Kidney (tissue), 22 donors: ENCODE measurements at places on chromosomes 5 and 9. TPM values are rescaled to one million over a fixed set of nuclear protein-coding genes. Genes with fewer than 3 reads are reported as not detected.
A peak's percentile ranks its signal among the peaks of the same experiment; 100 is the strongest.

FST gene
- polyA plus RNA-seq, result 0.45 TPM

BAAT gene
- polyA plus RNA-seq, result 0.15 TPM

- no peak for DNase-seq
Observed at GRCh38 chr5:131757830-131758519, 38.8 kb downstream of the FNIP1 start.

GRCh38 chr5:63081402-63081801 lies 502.8 kb downstream of the LRRC70 start:
- no peak for DNase-seq

DNA sequence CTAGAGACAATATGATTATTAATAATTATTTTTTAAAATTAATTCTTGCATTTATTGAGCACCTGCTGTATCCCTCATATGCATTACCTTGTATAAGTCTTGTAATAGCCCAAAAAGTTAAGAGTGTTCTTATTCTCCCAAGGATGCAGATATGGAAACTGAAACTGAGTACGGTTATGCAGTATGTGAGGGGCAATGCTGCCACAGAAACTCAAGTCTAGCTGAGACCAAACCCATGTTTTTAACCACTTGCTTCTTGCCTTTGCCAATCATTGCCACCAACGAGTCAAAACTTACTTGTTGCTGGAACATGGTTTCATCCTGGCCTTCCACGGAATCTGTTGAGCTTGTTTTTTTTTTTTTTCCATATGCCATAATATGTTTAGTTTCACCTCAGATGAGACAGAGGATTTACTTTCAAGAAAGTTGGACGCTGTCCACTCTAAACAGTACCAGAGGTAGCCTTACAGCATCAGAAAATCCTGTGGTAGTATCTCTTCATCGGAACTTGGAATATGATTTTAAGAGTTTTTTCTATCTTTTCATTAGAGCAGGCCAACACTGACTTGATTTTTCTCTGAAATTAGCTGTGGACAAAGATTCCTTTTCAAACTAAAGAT lies 27.9 kb downstream of the DOCK8 start:
- DNase-seq, result no peak

DNA sequence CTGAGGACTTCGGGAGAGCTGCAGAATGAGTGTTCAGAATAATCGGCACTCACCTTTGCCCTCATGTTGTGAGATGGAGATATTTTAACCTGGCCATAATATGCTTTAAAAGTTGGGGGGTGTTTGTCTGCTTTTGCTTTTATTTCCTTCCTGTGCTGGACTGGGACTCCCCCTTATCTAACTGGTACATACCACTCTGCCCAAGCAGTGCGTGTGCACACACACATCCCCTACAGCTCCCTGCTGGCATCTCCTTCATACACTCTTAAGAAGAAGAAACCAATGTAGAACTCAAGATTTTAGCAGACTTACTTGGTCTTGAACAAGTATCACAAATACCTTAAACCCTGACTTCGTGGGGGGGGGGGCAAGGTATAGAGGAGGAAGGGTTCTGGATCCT lies 146.2 kb upstream of the DMRT1 start:
- DNase-seq, result no peak

- no peak for DNase-seq
Observed at GRCh38 chr5:39379693-39380092, 15.4 kb upstream of the C9 start.

DNA sequence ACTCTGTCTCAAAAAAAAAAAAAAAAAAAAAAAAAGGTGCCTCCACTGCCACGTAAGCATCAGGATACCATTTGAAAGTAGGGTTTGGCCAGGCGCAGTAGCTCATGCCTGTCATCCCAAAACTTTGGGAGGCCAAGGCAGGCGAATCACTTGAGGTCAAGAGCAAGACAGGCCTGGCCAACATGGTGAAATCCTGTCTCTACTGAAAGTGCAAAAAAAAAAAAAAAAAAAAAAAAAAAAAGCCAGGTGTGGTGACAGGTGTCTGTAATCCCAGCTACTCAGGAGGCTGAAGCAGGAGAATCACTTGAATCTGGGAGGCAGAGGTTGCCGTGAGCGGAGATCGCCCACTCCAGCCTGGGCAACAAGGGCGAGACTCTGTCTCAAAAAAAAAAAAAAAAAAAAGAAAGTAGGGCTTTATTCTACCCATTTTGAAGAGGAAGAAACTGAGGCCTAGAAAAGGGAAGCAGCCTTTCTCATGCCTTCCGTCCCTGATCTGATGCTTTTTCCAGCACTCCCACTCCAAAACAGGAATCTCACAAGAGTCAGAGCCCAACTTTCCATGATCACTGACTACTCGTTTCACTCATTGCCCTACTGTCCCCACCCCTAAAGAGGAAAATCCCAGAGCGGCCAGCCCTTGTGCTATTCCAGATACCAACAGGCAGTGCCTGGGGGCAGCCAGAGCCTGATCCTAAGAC lies 16.3 kb upstream of the CCIN start:
- no peak for DNase-seq

- peak; percentile 55 for DNase-seq
Observed at GRCh38 chr5:73214996-73215395, 42.0 kb downstream of the TMEM174 start.
